Activated naive CD4-positive, alpha-beta T cell (primary cell): ENCODE measurements at places on chromosomes 12 and 14.

DNA sequence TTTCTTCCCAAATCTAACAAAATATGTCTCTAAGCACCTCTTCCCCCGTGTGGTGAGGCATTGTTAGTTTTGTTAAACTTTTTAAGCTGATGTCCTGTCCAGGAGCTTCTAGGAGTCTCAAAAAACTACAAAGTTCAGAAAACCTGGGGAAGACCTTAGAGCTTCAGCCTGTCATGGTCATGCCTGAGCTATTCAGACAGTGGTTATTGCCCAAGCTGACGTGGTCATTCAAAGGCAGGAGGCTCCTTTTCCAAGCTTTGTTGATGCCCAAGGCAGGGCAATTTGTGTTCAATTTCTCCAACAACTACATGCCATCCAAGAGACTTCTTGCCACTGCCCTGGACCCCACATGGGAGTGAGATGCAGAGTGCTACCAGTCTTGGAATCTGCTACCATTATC is 5.8 kb upstream of the LYZ start:
- no peak for DNase-seq

DNA sequence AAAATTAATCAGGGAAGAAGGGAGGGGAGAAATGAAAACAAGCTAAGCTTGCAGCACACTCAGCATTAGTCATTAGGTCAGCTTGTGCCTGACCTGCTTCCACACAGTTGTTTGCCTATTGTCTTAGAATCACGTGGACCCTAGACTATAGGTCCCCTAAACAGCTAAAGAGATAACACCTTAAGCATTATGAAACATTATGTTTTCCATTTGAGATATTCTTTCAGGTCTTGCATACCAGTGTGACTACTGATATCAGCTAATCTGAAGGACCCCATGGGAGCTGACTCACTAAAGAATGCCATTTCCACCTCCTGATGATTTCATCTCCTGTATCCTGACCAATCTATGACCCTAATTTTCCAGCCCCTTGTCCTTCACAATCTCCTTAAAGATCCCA is 154.1 kb upstream of the FUT8 start:
- DNase-seq = no peak

DNA sequence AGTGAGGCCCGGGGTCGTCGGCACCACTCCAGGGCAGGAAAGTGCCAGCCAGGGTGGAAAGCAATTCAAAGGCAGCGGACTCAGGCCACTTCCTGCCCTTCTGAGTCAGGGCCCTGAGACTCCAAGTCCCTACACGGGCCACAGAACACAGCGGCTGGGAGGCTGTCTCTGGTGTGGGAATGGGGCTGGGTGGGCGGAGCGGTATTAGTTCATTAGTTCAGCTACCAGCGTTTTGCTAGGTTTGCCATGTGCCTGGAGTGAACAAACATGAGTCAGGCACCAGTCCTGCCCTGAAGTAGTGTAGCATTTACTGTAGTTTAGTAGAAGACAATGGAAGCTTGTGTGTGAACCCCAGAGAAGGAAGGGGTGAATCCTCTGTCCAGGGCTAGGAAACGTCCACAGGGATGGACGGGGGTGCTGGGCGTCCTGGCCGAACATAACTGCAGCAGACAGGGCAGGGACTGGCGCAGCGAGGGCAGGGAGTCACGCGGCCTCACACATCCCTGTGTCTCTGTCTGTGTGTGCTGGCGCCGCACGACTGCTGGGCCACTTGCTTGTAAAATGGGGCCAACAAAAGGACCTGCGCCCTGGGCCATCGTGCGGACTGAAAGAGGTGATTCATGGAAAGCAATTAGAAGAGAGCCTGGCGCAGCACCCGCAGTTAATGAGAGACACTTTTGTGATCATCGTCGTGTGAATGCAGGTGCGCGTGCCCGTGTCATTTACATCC is 186.4 kb upstream of the PRMT8 start:
- DNase-seq = no peak

- DNase-seq = no peak
Observed at GRCh38 chr12:76852106-76852505, 26.7 kb downstream of the CSRP2 start.

- DNase-seq = no peak
Observed at GRCh38 chr14:52268279-52269061, 972 bp downstream of the PTGDR start.

GRCh38 chr14:55399852-55400251 is 11.8 kb downstream of the ATG14 start:
- DNase-seq = no peak

DNA sequence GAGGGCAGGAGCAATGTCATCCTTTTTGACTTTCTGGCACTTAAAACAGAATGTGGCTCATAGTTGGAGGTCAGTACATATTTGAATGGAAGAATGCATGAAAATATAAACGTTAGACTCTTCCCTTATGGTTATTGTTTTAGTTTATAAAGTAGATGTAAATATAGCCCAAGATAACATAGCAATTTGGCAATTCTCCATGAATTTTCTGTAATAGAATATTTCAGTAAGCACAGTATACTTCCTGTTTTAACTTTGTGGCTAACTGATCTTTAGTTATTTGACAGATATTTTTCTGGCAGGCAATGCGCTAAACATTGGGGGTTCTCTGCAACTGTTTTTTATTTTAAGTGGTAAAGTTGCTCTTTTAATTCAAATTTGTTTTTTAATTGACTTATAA is 763.0 kb downstream of the NRXN3 start:
- DNase-seq = no peak

GRCh38 chr14:21025371-21026273 is 761 bp upstream of the NDRG2 start:
- no peak for DNase-seq

GRCh38 chr12:12486661-12487240 is 75.9 kb downstream of the DUSP16 start:
- no peak for DNase-seq

DNA sequence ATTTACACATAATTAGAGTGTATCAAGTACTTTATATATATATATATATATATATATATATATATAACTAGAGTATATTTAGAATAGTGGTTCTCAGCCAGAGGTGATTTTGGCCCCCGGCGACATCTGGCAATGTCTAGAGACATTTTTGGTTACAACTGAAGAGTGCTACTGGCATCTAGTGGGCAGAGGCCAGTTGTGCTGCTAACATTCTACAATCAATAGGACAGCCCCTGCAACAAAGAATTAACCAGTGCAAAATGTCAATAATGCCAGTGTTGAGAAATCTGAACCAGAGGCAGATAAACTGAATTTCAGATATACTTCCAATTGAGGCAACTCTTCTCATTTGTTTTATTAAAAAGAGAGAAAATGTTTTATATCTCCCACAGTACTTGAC is 8.9 kb downstream of the GTF2A1 start:
- no peak for DNase-seq

- no peak for DNase-seq
Observed at GRCh38 chr12:6083601-6084000, 40.9 kb downstream of the VWF start.

- DNase-seq = no peak
Observed at GRCh38 chr14:102316338-102316742, 3.2 kb upstream of the ZNF839 start.

- no peak for DNase-seq
Observed at GRCh38 chr12:59093073-59093772, 172.9 kb upstream of the LRIG3 start.

GRCh38 chr14:89349171-89350008 is 67.6 kb downstream of the FOXN3 start:
- no peak for DNase-seq

- no peak for DNase-seq
Observed at GRCh38 chr14:99586054-99586760, 17.8 kb downstream of the CCDC85C start.

DNA sequence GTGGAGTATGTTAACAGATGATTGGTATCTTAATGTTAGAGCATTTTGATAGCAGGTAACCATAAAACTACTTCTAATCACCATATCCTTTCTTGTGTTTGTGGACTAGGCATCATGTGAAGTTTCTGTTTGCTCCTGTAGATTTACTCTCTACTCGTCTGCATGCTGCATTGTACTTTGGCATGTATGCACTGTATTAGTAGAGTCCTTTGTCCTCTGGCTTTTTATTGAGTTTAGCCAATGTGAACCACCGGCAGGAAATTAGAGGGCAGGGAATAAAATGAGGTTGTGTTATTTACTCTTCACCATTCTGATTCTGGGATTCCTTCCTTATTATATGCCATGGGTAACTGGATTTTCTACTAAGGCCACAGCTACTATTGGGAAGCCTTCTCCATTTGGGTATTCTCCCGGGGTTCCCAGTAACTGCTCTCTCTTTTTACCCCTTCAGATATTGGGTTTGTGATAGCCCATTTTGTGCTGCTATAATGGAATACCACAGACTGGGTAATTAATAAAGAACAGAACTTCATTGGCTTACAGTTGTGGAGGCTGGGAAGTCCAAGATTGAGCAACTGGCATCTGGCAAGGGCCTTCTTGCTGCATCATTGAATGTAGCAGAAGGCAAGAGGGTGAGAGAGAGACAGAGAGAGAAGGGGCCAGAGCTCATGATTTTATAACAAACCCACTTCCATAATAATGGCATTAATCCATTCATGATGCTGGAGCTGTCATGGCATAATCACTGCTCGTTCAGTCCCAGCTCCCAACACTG is 22.4 kb downstream of the FAM177A1 start:
- DNase-seq = no peak

GRCh38 chr12:74984631-74985030 is 225.0 kb downstream of the KCNC2 start:
- DNase-seq = no peak

DNA sequence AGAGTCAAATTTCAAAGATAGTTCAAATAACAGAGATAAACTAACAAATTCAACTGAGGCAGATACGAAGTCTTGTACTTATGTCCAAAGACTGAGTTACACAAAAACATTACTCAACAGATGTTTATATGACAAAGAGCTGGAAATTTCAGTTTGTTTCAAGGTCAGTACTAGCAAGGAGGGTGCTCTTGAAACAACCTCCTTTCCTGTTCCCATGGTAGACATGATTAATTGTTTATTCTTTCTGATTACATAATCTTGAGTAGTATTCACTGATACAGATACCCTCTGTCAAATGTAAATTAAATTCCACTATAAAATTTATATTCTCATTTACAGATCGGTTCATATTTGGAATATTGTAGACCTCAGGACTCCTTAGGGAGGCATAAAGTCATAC is 23.4 kb downstream of the TSPAN8 start:
- no peak for DNase-seq

- DNase-seq = no peak
Observed at GRCh38 chr14:26606729-26607312, 9.0 kb upstream of the NOVA1 start.

GRCh38 chr12:12319451-12320183 is 30.4 kb downstream of the MANSC1 start:
- no peak for DNase-seq

DNA sequence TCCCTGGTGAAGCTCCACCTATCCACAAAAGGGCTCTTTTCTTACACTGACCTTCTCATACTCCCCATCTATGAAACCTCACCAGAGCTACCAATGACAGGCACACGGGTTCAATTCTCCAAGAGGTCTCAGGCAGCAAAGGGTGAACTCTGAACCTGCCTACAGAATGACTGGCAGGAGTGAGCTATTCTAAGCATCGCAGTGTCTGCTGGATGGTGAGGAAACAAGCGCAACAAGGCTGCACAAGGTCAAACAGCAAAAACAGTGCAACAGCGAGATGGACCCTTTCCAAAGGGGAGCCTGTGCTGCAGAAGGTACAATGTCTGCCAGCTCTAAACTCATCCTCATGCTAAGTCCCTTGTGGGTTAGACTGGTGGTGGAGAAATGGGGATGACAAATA is 22.0 kb downstream of the TMCC3 start:
- no peak for DNase-seq

DNA sequence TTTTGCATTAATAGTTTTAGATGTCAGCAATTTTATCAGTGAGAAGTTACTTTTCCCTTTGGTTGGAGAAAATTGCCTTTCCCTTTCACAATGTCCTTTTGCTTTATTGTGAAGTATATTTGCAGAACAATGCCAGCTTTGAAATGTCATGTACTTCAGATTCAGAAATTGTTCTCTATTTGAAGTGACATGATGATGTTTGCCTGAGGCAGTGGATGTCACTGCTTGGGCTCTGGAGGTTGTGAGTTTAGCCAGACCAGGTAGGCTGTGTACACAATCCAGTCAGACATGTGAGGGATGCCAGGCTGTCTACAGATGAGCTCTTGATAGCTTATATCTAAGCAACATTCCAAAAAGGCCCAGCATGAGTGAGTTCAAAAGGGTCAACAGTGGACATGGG is 451.9 kb upstream of the FBXO33 start:
- DNase-seq = no peak

- DNase-seq = no peak
Observed at GRCh38 chr12:96501133-96501761, 11.9 kb downstream of the CFAP54 start.

GRCh38 chr12:90151491-90152015 is 442.9 kb upstream of the ATP2B1 start:
- no peak for DNase-seq

- no peak for DNase-seq
Observed at GRCh38 chr14:36950812-36951211, 221.6 kb downstream of the SLC25A21 start.

GRCh38 chr12:79655036-79655435 is 35.7 kb downstream of the PAWR start:
- no peak for DNase-seq

GRCh38 chr12:64706306-64706705 is 52.9 kb downstream of the GNS start:
- no peak for DNase-seq

GRCh38 chr12:1011091-1011490 is 20.1 kb downstream of the ERC1 start:
- no peak for DNase-seq

DNA sequence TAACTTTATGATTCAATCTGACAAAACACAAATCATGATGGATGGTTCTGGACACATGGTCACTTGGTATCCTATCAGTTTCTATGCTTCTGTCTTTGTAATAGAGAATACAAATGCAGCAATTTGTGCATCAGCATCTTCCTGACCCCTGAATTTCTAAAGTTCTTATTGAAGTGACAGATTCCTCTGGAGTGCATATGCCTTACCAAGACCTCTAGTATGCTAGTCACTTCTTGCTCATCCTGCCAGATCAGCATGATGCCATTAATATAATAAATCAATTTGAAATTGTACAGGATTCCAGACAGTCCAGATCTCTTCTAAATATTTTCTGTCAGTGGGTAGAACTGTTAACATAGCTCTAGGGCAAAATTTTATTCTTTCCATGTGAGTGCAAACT is 40.6 kb upstream of the GLIPR1 start:
- DNase-seq = no peak

DNA sequence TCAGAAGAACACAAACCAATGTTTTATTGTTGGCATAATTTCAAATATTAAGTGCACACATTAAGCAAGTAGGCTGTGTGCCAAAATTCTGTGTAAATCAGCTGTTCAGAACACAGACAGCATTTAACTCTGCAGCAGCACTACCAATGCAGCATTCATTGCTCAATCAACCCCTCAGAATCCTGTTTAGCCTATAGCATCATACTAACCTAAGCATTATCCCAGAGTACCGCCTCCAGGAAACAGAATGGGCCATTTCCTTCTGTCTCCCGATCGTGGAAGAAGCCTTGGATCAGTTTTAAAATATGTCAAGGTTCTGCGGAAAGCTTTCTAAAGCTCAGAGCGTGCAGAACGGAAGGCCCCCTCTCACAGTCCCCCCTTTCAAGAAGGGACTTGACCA is 3.3 kb downstream of the IL26 start:
- no peak for DNase-seq
